ENCODE measurements at places on chromosomes 11 and 22.

GRCh38 chr22:45320357-45320976, 10.7 kb downstream of the FAM118A start:
- no peak for DNase-seq

DNA sequence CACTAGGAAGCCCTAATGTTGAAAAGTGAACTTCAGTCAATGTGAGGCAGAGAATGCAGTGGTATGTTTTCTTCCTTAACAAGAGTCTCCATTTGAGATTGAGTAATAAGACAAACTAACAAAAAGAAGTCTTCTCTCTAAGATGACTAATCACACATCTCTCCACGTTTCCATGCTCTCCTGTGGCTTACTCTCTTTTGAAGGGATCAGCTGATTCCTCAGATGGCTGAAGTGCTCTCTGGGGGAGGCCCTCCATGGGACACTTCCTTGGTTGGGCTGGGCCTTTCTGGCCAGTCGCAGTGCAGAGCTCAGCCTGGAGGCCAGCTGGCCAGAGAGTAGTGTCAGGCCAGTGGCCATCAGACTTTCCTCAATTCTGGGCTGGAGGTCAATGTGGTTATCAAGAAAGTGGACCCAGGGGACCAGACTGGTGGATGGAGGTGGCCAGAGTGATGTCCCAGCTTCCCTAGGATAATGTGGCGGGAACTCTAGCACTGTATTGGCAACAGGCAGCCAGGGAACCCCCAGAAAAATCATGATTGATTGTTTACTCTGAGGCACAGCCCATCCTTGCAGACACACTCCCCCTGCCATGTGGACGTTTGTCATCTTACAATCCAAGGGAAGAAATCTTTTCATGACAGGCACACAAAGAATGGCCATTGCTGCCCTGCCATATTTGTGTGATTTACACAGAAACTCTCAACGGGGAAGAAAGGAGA, 14.5 kb downstream of the CSRP3 start:
- no peak for DNase-seq

- no peak for DNase-seq
Observed at GRCh38 chr11:68796801-68797200, 44.9 kb downstream of the CPT1A start.

GRCh38 chr22:19597399-19597735, 73.2 kb upstream of the CLDN5 start:
- DNase-seq: no peak

- no peak for DNase-seq
Observed at GRCh38 chr11:59141673-59142460, 789 bp upstream of the FAM111A start.

- DNase-seq: no peak
Observed at GRCh38 chr11:32032478-32032877, 58.4 kb upstream of the RCN1 start.

- peak; percentile 71 for DNase-seq
Observed at GRCh38 chr11:128757235-128757711, 63.4 kb downstream of the FLI1 start.

- DNase-seq: no peak
Observed at GRCh38 chr11:2128130-2128510, 11.1 kb downstream of the IGF2 start.

DNA sequence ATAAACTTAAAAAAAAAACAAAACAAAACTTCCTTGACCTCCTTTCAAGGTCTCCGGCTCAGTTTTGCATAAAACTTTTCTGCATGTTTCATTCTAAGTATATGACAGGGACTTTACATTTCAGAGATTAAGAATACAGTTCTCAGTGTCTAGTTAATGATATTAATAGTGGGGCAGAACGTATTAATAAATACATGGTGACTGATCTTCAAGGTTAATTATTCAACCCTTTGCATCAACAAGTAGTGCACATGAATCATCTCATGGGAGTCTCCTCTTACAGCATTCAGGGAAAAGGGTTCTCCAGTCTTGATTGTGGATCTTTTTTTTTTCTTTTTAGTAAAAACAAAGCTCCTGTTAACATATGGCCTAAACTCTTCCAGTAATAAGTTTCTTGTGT, 146.8 kb downstream of the KIRREL3 start:
- DNase-seq: no peak

DNA sequence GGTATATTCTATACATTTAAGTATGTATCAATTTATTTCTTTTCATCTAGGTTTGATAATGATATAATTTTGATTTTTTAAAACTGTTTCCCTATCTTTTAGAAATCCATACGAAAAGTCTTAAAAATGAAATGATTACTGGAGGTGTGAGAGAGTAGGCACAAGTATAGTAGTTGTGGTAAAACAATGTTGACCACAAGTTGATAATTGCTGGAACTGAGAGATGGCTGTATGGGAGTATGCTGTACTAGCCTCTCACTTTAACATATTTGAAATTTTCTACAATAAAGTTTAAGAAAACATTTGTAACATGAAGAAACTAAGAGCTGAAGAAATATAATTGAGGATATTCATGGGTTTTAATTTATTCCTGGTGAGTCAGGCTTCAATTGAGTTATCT, 30.0 kb downstream of the FSHB start:
- DNase-seq: no peak

DNA sequence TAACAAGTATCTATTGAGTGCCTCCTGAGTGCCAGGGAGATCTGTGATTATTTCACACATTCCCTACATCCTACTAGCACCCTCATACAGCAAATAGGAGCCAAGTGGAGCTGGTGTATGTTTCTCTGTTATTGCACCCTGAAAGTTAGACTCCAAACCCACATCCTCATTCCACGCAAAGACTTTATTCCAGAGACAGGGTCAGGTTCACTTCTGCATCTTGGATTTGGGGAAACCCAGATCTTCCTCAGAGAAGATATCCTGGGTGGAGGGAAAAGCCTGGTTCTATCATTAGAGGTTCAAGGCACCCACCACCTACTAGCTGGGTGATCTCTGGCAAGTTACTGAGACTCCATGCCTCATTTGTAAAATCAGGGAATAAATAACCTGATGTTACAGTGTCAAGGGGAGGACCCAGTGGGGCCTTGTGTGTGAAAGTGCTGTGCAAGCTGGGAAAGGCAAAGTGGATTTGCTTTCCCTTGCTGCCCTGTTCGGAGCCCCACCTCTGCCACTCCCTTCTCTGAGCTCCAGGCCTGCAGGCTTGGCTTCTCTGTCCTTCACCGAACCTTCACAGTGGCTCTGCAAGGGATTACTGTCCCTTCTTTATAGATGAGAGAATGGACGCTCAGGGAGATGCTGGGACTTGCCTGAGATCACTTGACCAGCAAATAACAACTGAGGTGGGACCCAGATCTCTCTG, 991 bp upstream of the SLCO2B1 start:
- DNase-seq: no peak

- no peak for DNase-seq
Observed at GRCh38 chr11:10327254-10327653, 22.4 kb downstream of the ADM start.

- no peak for DNase-seq
Observed at GRCh38 chr11:68441466-68442230, 18.9 kb upstream of the PPP6R3 start.

- DNase-seq: no peak
Observed at GRCh38 chr11:112632866-112633505, 328.2 kb upstream of the NCAM1 start.

DNA sequence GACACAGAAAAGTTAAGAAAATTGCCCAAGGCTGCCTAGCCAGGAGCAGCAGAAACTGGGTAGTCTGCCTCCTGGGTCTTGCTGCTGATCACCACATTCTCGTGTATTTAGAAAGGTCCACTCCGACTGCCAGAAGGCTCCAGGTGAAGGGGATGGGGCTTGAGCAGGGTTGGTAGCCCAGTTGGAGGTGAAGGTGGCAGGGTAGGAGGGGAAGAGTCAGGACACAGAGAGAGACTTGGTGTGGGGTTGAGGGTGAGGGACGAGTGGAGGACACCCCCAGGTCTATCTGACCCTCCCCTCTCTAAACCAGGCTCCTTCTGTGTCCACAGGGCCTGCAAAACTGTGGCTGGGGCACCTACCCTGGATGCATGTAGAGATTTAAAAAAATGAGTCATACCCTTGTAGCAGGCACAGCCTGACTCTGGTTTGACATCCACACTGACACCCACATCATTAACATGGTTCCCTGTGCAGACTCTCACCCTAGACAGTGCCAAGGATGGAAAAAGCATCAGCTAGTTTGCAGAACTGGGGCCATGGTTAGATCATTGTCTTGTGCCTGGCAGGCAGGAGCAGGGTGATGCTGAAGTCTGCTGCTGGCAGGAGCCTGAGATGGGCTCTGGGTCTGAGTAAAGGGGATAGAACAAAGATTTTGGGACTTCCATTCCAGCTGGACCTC, 273.2 kb downstream of the TENM4 start:
- DNase-seq: no peak

- no peak for DNase-seq
Observed at GRCh38 chr11:67469508-67469811, 409 bp upstream of the TMEM134 start.

DNA sequence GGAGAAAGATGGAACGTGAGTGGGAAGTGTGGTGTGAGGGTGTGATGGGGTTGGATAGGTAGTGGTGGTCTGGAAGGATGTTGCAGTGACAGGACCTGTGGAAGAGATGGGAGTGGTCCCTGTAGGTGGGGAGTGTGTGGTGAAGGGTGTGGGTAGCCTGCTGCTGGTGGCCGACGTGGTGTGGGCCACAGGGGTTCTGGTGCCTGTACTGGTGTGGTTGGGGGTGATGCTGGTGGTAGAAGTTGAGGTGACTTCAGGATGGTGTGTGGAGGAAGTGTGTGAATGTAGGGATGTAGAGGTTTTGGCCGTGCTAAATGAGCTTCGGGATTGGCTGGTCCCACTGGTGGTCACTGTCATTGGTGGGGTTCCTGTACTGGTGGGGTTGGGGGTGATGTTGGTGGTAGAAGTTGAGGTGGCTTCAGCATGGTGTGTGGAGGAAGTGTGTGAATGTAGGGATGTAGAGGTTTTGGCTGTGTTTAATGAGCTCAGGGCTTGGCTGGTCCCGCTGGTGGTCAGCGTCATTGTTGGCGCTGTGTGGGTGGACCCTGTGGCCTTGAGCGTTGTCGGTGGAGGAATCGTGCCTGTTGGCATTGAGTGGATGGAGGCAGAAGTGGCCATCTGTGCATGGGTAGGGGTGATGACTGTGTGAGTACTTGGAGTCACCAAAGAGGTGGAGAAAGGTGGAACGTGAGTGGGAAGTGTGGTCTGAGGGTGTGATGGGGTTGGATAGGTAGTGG, 19.1 kb downstream of the MUC6 start:
- no peak for DNase-seq

- DNase-seq: no peak
Observed at GRCh38 chr11:85673393-85673792, 8.5 kb upstream of the CREBZF start.

GRCh38 chr11:133041181-133041580, 491.1 kb downstream of the OPCML start:
- no peak for DNase-seq

GRCh38 chr11:107669191-107669740, 42.6 kb downstream of the SLN start:
- DNase-seq: no peak

DNA sequence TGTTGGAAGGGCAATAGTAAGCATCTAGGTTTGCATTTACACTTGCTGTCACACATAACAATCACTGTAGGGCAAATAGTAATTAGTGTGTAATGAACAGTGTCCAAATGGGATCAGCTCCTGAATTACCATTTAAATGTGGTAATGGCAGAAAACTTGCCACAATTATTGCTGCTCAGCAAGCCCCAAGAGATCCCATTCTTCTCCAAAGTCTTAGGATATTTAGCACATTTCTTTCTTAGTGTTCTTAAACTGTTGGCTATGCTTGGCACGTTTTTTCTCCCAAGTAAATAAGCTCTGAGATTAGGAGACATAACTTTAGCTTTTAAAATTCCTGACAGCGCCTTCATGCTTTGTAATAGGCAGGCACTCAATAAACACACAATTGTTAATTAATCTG, 1037.0 kb downstream of the DLG2 start:
- no peak for DNase-seq

DNA sequence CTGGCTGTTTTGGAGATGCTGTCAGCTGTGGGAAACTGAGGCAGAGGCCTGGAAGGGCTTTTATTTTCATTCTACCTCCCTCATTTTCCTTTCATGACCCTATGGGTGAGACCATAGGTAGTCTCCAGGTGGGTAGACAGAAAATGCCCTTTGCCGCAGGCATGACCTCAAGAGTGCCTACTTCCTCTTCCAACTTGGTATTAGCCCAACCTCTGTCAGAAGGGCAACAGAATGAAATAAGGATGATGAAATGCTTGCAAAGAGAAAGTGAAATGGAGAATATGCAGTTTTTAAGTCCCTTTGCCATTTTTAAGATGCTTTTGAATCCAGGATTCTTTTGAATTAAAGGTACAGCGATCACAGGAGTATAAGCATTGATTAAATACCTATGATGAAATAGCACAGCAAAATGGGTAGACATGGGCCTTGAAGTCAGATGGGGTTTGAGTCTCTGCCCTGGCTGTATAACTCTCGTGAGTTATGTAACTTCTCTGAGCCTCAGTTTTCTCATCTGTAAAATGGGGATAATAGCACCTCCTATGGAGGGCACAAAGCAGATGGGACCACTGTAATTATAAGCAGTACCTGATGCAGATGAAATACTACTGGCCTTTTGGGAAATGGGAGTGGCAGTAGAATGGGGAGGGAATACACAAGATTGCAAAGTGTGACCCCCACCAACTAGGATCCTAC, 3.7 kb downstream of the ASPHD2 start:
- no peak for DNase-seq

GRCh38 chr11:75238595-75239440, 1.8 kb upstream of the TPBGL start:
- no peak for DNase-seq

GRCh38 chr11:6630632-6631291, 11.5 kb upstream of the TPP1 start:
- no peak for DNase-seq

DNA sequence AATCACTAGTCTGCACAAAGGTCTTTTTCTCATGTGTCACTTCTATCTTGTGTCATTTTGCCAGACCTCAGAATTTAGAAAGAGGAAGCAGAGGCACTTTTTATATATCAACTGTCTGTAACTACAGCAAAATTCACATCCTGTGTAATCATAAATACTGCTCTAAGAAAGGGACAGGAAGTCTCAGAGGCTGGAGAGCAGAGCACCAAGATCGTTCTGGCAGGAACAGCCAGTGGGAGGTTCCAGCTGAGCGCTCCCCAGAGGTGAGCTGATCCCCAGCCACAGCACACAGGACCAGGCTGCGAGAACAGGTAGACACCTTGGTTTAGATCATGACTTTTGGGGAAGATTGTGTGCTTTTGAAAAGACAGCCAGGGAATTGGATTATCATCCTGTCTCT, at the start of gene MS4A7:
MS4A7 (plus strand) TSS at position 179 of the 400 bp plus-strand sequence. CDS start 4,610 bp downstream, outside the sequence.
- no peak for DNase-seq

Data from T-helper 2 cell treated with Interferon-gamma antibody and Interleukin-4, amounts not matched to agents 5 μg/mL and 100 μg/mL, for 36 hours (primary cell).